ENCODE measurements at places on chromosomes 16 and 17. TPM values are rescaled to one million over a fixed set of nuclear protein-coding genes. Genes with fewer than 3 reads are reported as not detected.

DNA sequence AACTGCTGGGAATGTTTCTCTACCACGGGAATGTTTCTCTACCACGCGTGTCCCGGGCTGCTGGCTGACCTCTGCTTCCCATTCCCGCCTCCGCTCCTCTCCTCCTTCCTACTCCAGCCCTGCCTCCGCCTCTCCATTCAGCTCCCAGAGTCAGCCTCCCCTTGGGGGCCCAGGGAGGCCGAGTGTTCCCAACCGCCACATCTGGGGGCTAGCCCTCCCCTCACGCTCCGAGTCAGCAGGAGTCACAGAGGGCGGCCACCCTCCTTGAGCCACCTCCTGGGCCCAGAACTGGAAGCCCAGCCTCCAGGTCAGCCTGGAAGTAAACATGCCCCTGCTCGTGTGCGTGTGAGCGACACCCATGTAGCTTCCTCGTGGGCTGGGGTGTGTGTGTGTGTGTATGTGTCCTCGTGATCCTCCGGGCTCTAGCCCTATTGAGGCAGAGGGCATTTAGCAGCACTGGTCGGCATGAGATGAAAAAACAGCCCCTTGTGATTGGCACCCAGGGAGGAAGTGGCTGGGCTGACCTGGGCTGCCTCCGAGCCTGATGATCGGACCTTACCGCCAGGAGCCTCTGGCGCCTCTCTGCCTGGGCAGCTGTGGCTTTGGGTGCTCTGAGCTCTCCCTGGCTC is 7.3 kb downstream of the CYGB start:
- H3K27ac ChIP-seq, result peak overlapping the region; percentile 91
- H3K36me3 ChIP-seq, result no peaks in the 10 kb centered on the region
- peak overlapping the region; percentile 6 for H3K4me3 ChIP-seq
- H3K27me3 ChIP-seq, result no peaks in the 10 kb centered on the region

The SERPINF2 gene
- 11.8 TPM for total RNA-seq

GRCh38 chr17:80146121-80147034 is 550 bp downstream of the EIF4A3 start:
- H3K4me1 ChIP-seq, result peaks cover 9% of the 10 kb centered on the region
- no peaks in the 10 kb centered on the region for H3K36me3 ChIP-seq
- H3K4me3 ChIP-seq, result peak overlapping the region; percentile 100
- peak; percentile 41 for DNase-seq
- H3K27me3 ChIP-seq, result no peaks in the 10 kb centered on the region

DNA sequence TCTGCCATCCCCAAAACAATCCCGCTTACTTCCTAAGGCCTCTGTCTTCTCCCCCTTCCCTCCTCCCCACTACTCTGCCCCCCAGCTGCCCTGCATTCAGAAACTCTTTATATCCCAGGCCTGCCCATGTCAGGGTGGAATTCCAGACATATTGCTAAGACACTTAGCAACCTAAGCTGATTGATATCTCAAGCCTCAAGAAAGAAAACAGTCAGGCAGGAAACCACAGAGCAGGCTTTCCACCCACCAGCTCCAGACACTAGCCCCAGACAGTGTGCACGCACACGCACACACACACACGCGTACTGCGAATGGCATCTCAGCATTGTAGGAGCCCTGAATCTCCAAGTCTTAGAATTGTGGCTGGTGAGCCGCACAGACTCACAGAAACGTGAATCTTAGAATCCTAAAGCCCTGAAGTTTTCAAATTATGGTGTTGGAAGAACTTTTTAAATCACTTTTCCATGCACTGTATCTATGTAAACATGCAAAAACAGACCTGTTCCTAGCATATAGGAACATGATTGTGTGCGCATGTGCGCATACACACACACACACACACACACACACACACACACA is 8.8 kb upstream of the LPCAT2 start:
- no peak for DNase-seq
- no peaks in the 10 kb centered on the region for H3K27me3 ChIP-seq
- no peaks in the 10 kb centered on the region for H3K36me3 ChIP-seq
- no peak overlapping the region for H3K27ac ChIP-seq
- H3K4me3 ChIP-seq, result no peak overlapping the region
- H3K4me1 ChIP-seq, result peaks cover 7% of the 10 kb centered on the region

DNA sequence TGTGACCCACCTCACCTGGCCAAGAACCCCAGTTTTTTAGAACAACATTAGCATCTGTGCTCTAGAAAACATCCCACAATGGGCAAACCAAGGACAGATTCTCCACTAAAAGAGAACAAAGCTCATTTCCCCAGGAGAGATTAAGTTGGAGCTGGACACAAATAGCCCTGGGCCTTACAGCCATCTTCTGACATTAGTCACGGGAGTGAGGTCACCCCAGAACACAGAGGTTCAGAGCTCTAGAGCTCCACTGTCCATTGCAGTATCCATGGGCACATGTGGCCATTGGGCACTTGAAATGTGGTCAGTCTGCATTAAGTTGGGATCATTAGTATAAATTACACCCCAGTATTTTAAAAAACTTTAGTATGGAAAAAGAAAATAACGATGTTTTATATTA is 47.6 kb upstream of the RBBP6 start:
- no peak overlapping the region for H3K27ac ChIP-seq
- H3K4me3 ChIP-seq, result no peak overlapping the region
- DNase-seq, result no peak
- H3K27me3 ChIP-seq, result no peaks in the 10 kb centered on the region

GRCh38 chr17:46023783-46024388 is 24.8 kb downstream of the STH start:
- H3K36me3 ChIP-seq, result no peaks in the 10 kb centered on the region
- no peak overlapping the region for H3K4me3 ChIP-seq
- no peaks in the 10 kb centered on the region for H3K4me1 ChIP-seq
- no peak for DNase-seq

GRCh38 chr16:28151180-28151579 is 60.6 kb downstream of the XPO6 start:
- H3K27me3 ChIP-seq, result no peaks in the 10 kb centered on the region
- no peaks in the 10 kb centered on the region for H3K36me3 ChIP-seq
- no peak for DNase-seq
- no peaks in the 10 kb centered on the region for H3K4me1 ChIP-seq

DNA sequence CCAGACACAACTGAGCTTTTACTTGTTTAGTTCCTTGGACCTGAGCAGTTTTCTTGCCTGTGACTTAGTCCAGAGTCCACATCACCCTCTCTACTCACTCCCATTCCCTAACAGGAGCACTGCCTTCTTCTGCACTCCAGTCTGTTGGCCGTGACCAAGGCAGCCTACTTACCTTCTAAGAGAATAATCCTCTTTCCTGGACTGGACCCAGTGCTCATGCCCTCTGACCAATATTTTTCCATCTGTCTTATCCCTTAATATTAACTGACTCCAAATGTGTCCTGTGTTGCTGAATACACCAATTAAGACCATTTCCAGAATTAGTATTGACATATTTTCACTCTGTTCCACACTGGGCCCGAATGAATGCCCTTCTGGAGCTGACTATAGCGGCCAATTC is 681.0 kb upstream of the KIF2B start:
- H3K36me3 ChIP-seq, result no peaks in the 10 kb centered on the region
- no peak overlapping the region for H3K4me3 ChIP-seq
- no peak for DNase-seq
- H3K27ac ChIP-seq, result no peak overlapping the region
- no peaks in the 10 kb centered on the region for H3K27me3 ChIP-seq

- no peaks in the 10 kb centered on the region for H3K36me3 ChIP-seq
- no peaks in the 10 kb centered on the region for H3K27me3 ChIP-seq
- no peaks in the 10 kb centered on the region for H3K4me1 ChIP-seq
- H3K4me3 ChIP-seq, result no peak overlapping the region
- no peak for DNase-seq
- no peak overlapping the region for H3K27ac ChIP-seq
Observed at GRCh38 chr17:34519282-34519681, 60.1 kb upstream of the TMEM132E start.

The PYDC1 gene
- total RNA-seq, result not detected

DNA sequence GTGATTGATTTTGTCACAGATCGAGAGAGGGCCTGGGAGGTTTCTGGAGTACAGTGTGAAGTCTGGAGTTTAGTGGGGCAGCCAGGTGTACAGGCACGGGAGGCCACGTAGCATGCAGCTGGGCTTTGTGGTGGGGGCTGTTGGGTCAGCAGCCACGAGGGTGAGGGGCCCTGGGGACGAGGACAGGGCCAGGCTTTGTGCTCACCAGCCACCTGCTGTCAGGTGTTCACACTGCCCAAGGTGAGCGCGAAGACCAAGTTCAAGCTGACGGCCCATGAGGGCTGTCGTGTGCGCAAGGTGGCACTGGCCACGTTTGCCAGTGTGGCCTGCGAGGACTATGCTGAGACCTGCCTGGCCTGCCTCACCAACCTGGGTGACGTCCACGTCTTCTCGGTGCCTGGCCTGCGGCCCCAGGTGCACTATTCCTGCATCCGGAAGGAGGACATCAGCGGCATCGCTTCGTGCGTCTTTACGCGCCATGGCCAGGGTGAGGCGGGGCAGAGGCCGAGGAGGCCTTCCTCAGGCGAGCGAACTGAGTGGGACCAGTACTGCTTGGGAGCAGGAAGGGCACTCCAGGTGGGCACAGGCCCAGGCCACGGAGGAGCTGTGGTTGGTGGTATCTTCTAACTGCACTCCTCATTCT is 15.9 kb downstream of the LLGL1 start:
- no peaks in the 10 kb centered on the region for H3K4me1 ChIP-seq
- H3K36me3 ChIP-seq, result no peaks in the 10 kb centered on the region
- H3K27ac ChIP-seq, result no peak overlapping the region
- no peak for DNase-seq
- H3K4me3 ChIP-seq, result no peak overlapping the region

The SMTNL2 gene
- total RNA-seq, result 3.7 TPM

- DNase-seq, result no peak
- H3K27me3 ChIP-seq, result no peaks in the 10 kb centered on the region
- H3K36me3 ChIP-seq, result no peaks in the 10 kb centered on the region
- no peak within 1 kb of the TSS for H3K27ac ChIP-seq
- H3K4me3 ChIP-seq, result no peak within 1 kb of the TSS
Observed at GRCh38 chr17:41396996-41397660, at the start of gene KRT31. KRT31 (minus strand) TSS chr17:41397608; CDS start chr17:41397539, 69 bp downstream.

GRCh38 chr16:78659216-78659615 is 559.8 kb downstream of the WWOX start:
- H3K36me3 ChIP-seq, result no peaks in the 10 kb centered on the region
- no peak overlapping the region for H3K27ac ChIP-seq
- no peaks in the 10 kb centered on the region for H3K27me3 ChIP-seq
- H3K4me3 ChIP-seq, result no peak overlapping the region
- no peak for DNase-seq

- no peak for DNase-seq
- H3K27me3 ChIP-seq, result no peaks in the 10 kb centered on the region
- no peak overlapping the region for H3K27ac ChIP-seq
- H3K4me1 ChIP-seq, result peaks cover 2% of the 10 kb centered on the region
Observed at GRCh38 chr16:72876981-72877373, 171.0 kb downstream of the ZFHX3 start.

DNA sequence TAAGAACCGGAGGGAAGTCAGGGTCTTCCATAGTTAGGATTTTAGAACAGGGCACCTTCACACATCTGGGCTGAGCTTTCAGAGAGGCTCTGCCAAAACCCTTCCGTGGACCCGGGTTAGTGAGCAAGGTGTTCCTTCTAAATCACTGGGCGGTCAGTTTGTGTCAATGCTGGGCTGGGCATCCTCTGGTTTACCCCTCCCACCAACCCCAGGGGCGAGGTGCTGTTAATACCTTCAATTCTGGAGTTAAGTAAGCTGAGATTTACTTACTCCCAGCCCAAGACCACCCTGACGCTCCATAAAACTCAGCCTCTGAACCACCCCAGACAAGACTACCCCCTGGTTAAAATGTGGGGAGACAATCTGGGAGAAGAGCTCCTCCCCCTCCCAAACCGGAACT is 1.0 kb downstream of the TMEM92 start:
- no peak overlapping the region for H3K27ac ChIP-seq
- H3K27me3 ChIP-seq, result no peaks in the 10 kb centered on the region
- peaks cover 12% of the 10 kb centered on the region for H3K4me1 ChIP-seq
